ENCODE measurements at places on chromosomes 1 and 21.

DNA sequence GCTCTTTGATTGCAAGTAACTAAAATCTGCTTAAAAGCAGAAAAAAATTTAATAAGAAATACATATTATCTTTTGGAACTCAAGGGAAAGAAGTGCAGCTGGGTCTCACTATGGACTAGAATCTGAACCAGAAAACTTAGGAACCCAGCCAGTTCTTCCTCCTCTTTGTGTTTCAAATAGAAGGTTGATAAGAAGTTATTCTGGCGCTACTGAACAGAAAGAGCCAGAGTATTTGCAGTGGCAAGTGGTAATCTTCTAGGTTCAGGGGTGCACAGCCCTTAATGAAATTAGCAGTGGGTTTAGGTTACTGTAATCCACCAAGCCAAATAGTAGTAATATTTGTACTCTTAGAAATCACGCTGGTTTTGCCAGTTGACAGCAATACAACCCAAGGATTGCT is 28.5 kb downstream of the BTBD8 start:
- no peak for DNase-seq

DNA sequence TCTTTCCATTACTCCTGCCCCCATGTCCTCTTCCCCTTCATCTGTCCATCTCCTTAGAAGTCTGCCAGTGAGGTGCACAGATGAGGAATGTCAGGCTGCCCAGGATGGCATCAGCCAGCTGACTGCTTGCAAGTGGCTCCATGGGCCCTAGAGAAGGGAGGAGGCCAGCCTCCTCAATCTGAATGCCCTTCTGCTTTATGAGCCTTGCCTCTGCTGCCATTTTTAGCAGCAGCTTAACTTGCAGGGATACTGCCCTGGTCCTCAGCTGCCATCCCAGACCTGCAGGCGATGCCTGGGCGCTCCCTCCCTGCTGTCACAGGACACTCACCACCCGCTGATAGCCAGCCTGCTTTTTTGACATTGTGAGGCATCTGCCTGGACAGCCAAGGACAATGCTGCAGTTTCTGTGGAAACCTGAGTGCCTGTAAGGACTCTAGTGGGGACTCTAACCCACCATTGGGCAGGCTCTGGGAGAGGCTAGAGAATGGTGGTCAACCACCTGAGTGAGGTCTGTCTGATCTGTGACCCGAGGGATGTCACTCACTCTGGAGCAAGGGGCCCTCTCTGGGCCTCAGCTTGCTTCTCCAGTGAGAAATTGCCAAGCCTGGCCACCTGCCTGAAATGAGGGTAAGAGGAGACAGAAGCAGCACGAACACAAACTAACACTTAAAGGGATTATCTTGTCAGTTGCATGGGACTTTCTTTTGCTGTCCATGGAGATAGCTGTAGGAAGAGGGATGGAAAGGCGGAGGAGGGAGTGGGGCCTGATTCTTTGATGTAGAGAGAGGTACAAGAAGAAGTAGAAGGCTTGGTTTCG is 185.0 kb downstream of the MIS18A start:
- no peak for DNase-seq

DNA sequence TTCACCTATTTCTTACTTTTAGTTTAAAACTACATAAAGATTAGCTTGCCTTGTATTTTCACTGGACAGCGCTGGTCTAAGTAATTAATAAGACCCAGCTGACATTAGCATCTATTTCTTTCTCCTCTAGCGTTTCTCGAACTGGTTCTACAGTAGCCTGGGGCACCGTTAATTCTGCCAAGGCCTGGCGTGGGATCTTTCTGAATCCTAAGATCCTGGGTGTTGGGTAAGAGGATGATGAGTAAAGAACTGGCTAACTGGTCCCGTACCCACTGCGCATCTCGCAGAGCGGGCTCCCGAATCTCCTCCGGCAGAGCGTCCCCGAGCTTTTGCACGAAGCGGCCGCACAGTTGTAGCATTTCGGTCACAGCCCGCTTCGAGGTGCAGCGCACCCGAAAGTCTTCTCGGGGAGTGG is 309 bp downstream of the NSL1 start:
- DNase-seq = no peak

- DNase-seq = no peak
Observed at GRCh38 chr1:197170538-197170937, 24.1 kb upstream of the ASPM start.

- DNase-seq = no peak
Observed at GRCh38 chr1:100642826-100643225, 76.7 kb upstream of the VCAM1 start.

GRCh38 chr1:173424782-173425407 is 52.2 kb upstream of the PRDX6 start:
- DNase-seq = no peak

GRCh38 chr1:192443616-192444015 is 126.8 kb downstream of the RGS21 start:
- DNase-seq = no peak

DNA sequence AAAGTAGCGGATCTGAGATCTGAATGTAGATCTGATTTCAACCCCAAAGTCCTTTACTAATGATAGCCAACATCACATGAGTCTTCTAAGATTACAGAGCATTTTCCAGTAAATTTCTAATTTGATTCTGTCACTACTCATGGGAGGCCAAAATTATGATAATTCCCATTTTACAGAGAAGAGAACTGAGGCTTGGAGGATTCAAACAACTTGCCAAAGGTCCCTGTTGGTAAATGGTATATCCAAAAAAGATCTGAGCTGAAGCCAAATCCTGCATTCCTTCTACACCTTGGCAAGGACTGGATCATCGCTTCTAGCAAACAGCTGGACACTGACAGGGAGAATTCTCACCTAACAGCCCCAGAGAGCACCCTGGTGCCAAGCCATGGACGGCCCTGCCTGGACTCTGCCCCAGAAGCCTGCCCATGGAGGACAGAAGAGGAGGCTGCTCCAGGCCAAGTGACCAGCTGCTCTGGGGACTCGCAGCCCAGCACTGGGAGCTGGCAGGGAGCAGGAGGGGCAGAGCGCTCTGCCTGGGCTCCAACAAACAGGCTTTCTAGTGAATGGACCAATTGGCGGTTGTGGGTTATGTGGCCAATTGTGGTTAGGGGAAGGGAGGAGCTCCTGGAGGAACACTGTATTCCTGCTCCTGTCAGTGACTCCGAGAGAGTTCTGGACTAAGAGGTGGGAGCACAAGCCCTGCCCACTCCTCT is 6.4 kb upstream of the CSF1 start:
- DNase-seq = no peak

DNA sequence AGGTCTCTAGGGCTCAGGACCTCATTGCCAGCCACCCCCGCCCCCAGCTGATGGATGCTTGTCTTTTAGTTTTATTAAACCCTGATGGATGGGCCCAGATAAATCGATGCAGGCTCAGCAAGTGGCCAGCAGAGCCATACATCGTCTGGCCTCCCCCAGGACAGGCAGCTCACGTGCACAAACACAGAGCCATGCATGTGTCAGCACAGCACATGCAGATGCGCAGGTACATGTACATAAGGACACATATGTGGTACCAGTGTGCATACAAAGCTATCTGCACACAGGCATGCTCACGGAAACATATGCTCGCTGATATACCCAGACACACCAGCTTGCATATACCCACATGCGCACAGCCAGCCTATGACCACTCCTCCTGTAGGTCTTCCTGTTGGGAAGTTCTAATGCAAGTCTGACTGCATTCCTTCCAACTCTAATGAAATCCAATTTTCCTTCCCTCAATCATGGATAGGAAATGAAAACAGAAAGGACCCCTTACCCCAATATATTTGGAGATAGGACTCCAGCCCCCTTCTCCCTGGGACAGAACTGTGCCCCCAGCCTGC is 897 bp downstream of the COL16A1 start:
- DNase-seq = no peak

- no peak for DNase-seq
Observed at GRCh38 chr1:201422436-201423030, 1.0 kb upstream of the TNNI1 start.

GRCh38 chr1:219629296-219629880 is 16.5 kb upstream of the ZC3H11B start:
- no peak for DNase-seq

- DNase-seq = no peak
Observed at GRCh38 chr1:150110116-150110515, 39.6 kb upstream of the PLEKHO1 start.

DNA sequence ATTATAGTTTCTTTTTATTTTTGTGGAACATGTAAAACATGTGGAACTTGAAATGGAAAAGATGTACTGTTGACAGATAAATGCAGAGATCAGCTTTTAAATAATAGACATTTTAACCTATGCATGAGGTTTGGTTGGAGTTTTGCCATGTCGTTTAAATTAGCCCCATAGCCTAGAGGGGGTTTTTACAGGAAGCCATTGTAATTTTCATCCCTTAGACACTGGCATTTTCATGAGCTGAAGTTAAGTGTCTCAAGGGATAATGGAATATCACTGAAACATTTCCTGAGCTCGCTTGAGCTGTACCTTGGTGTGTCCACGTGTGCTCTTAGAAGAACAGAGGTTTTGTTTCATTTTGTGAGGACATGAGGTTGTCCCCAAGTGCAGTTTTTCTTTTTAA is 54.2 kb downstream of the HMCN1 start:
- no peak for DNase-seq

DNA sequence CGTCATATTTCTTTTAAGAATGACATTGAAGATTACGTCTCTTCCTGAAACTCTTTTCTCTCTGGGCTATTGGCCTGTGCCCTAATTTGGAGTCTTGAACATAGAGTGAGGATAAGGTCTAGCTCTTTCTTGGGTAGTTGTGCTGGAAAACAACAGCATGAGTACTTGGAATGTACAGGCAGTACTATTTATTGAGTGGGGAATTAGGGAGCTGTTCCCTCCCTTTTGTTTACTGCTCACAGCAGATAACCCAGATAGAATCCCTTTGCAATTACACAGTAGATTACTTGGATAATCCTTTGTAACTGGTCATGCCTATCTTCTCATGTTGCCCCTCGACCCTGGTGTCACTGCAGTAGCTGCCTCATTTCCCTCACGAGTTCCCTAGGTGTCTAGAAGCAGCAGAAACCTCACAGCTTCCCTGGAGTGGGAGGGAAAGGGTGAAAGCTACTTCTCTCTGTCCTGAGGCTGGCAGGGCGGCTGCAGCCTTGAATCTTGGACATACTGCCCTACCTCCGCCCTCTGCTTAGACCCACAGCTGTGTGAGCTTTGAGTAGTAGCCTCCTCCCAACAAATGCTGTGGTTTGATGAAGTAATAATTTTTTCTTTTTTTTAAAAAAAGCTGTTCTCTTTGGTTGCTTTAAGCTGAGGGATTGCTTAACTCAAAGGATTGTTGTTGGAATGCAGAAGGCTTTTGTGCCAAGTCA is 70.6 kb downstream of the FGGY start:
- no peak for DNase-seq

DNA sequence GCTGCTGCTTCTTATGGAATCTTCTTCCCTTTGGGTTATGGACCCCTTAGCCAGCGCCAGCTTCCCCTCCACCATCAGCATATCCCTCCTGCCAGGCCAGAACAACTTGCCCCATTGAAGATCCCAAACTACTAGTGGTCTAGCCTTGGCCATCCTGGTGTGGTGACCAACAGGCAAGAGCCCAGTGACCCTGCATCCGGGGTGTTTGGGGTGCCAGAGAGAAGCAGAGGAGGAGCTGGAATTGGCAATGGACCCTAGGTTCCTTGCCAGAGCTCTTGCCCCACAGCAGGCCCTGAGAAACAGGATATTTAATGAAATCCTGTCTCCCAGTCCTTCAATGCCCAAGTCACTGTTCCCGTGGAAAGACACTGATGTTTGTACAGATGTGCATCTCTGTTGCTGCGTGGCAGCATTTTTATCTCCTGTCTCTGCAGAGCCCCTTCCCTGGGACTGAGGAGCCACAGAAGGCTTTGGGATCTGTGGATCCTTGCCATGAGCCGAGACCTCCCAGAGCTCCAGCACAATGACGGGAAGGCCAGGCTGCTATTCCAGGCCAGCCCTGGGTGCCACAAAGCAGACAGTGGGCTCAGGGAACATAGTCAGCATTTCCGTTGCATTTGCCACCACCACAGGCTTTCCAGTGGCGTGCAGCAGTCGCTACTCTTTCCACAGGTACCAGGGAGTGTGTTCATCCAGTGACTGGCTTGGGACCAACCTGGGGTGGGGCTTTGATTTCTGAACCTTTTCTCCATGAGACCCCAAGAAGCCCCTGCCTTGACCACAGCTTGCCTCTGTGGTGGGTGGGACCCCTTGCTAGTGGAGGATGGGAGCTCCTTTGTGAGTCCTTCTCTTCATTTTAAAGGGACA is 21.6 kb downstream of the NAV1 start:
- no peak for DNase-seq

- DNase-seq = no peak
Observed at GRCh38 chr1:2386636-2387611, 4.4 kb downstream of the MORN1 start.

GRCh38 chr1:172774561-172774960 is 115.7 kb downstream of the FASLG start:
- DNase-seq = no peak

- DNase-seq = no peak
Observed at GRCh38 chr1:93438716-93439115, 9.2 kb upstream of the FNBP1L start.

GRCh38 chr1:68745011-68745410 is 248.1 kb upstream of the DEPDC1 start:
- no peak for DNase-seq

DNA sequence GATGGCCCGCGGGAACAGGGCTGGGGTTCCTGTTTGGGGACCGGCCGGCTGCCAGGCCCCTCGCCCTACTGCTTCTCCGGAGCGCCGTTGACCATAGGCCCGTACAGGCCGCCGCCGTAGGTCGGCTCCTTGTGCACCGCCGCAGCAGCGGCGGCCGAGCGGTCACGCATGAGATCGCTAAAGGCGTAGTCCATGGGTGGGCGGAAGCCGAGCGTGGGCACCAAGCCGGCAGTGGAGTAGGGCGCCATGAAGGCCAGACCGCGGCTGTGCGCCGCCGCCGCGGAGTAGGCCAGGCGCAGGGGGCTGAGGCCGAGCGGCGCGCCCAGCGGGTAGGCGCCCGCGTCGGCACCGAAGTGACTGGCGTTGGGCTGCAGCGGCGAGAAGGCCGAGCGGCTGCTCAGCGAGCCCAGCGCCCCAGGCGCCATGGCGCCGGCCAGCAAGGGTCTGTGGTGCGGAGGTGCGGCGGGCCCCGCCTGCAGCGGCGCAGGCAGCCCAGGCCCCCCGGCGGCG is 4.6 kb downstream of the DMRTA2 start:
- DNase-seq = no peak

- DNase-seq = no peak
Observed at GRCh38 chr1:75745276-75745675, 20.8 kb downstream of the ACADM start.

GRCh38 chr1:172429331-172430127 is 9.0 kb downstream of the C1orf105 start:
- peak; percentile 29 for DNase-seq

GRCh38 chr1:22665752-22666151 is 12.7 kb downstream of the C1QB start:
- DNase-seq = no peak

DNA sequence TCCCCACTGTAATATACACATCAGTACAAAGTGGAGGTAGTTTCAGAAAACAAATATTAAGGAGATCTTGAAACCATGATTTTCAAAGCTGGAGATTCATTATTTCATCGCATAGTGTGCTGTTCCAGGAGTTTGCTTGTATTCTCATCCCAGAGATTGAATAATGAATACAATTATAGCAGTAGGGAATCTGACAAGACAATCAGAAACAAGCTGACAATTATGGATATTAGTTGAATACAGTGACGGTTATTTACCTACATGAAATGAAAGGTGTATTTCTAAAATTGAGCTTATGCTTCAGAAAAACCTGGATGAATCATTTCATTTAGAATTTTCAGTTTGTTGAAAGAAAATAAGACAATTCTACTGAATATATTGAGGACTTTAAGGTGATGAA is 2119.0 kb downstream of the MRPL39 start:
- DNase-seq = no peak
